Activated CD4-positive, alpha-beta T cell treated with anti-CD3 and anti-CD28 coated beads, Interleukin-2, amount 10 ng/mL, durations not matched to agents 7 days and 5 days (primary cell): ENCODE measurements at places on chromosomes 12 and 14. TPM values are rescaled to one million over a fixed set of nuclear protein-coding genes. Genes with fewer than 3 reads are reported as not detected.
A peak's percentile ranks its signal among the peaks of the same experiment; 100 is the strongest.

- DNase-seq: no peak
Measured at GRCh38 chr14:103109535-103110441, 13.5 kb upstream of the TNFAIP2 start.

GRCh38 chr14:100312877-100313400, 6.7 kb upstream of the SLC25A29 start:
- DNase-seq: no peak

DNA sequence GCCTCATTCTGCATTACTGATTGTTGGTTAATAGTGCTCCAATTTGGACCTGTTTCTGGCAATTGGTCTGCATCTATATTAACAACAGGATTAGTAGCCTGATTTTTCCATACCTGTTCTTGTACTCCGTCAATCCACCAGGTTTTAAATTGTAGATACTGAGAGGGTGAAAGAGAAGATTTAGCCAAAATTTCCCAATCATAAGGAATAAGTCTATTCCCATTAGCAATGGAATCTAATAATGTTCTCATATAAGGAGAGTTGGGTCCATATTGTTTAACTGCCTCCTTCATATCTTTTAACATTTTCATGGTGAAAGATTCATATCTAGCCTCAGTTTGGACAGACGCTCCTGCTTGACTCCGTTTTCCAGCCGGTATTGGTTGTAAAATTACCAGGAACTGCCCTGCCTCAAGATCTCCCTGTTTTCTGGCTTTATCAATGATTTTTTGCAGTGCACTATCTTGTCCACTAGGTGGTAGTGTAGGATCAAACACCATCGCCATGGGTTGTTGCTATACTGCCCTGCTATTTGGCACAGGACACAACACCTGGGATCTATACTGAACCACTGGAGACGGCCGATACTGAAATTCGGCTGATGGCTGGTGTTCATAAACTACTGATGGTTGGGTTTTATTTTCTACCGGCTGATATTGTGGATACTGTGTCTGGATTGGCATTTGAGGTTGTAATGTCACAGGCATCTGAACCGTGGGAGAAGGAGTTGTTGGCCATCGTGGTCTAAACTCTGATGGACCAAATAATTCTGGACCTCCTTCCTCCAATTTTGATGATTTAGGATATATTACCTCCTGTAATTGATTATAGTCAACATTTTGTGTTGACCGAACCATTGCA, 25.2 kb downstream of the DHRS4L2 start:
- peak; percentile 73 for DNase-seq

DNA sequence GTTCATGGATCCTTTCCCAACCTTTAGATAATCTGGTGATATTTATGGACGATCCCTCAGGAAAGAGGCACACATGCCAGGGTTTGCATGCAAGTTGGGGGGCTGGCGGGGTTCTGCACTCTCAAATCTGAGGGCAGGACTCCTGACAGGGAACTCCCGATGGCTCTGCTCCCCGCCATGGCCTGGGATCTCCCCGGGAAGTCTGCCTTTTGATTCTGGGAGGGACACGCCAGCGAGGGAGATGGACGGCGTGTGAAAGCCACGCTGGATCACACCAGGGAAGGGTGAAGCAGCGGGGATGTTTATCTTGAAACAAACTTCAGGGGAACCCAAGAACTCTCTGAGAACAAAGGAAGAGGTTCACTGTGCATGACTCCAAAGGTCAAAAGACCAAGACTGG, 43.6 kb downstream of the LGMN start:
- no peak for DNase-seq

DNA sequence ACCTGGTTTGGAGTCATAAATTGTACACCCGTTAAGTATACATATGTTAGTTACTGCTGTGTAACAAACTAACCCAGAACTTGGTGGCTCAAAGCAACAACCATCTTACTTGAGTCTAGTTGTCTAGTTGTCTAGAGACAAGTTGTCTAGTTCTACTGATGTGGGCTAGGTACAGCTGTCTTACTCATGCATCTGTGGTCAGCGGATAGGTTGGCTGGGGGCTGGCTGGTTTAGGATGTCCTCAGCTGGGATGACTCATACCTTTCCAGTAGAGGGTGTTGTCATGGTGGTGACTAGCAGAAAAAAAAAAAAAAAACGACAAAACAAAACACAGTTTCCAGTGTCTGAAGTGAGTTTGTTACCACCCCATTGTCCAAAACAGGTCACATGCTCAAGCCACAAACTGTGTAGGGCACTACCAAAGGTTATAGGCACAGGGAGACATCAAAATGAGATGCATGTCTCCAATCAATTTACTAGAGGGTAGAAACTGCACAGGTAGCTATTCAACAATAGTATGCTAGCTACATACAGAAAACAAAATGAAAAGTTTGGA, 680.3 kb downstream of the MED13L start:
- DNase-seq: no peak

DNA sequence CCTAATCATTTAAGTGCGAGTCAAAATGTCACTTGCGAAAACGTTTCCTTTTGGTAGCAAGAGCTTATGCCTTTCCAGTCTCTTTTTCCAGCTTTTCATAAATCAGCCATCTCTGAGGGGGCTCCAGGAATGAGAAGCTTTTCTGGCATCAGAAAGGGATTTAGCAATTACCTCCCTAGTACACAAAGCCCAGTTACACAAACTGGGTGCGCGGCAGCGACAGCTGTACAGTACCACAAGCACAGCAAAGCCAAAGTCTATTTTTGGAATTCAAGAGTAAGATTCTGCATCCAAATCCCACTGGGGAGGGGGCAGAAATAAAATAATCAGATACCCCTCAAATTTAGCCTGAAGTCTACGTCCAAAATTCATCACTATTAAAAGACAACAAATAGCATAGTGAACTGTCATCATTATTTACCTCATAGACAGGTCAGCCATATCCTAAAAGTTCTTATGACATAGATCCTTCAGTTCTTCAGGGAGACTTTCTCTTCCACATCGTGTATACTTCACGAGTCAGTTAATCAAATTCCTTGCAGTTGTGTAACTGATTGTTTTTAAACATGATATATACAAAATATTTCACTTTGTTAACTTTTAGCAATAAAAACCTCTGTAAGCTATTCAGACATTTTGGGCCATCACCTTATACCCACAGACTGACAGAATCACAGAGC, 150.8 kb downstream of the TTC7B start:
- DNase-seq: no peak

- DNase-seq: no peak
Measured at GRCh38 chr14:71591231-71591630, 341.0 kb upstream of the RGS6 start.

DNA sequence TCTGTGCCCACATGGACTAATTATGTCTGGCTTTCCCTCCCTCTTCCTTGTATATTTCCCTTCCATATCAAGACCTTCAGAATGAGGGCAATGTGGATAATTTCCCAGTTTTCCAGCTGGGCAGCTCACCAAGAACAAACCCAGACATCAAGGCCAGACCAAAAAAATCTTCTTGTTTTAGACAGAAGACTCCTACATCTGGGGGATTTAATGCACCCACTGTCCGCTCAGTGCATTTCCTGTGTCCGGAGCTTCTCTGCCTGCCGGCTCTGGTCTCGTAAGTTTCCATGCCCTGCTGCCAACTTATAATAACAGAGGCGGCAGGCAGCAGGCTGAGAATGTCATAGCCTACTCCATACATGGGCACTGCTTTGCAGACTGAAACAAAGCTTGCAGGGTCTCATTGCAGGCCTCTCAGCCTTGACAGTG, 207.2 kb upstream of the BCL2L14 start:
- DNase-seq: no peak

GRCh38 chr14:42011221-42011620, 404.5 kb downstream of the LRFN5 start:
- DNase-seq: no peak

- DNase-seq: no peak
Measured at GRCh38 chr14:33979613-33980276, 28.9 kb upstream of the EGLN3 start.

DNA sequence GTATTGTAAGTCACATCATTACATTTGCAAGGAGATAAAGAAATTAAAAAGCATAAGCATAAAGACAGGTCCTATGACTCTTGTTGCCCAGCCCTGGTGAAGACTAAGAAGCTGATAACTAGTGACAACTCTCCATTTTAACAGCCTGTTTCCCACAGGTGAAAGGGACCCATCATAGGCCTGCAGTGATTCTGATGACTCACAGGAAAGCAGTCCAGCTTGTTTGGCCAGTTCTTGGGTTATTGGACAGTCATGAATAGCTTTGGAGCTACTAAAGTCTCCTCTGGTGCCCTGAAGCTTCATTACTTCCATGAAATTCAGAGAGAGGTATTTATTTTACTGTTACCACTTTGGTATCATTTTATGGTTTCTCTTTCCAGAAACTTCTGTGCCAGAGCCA, 55.5 kb upstream of the DYRK2 start:
- DNase-seq: no peak

DNA sequence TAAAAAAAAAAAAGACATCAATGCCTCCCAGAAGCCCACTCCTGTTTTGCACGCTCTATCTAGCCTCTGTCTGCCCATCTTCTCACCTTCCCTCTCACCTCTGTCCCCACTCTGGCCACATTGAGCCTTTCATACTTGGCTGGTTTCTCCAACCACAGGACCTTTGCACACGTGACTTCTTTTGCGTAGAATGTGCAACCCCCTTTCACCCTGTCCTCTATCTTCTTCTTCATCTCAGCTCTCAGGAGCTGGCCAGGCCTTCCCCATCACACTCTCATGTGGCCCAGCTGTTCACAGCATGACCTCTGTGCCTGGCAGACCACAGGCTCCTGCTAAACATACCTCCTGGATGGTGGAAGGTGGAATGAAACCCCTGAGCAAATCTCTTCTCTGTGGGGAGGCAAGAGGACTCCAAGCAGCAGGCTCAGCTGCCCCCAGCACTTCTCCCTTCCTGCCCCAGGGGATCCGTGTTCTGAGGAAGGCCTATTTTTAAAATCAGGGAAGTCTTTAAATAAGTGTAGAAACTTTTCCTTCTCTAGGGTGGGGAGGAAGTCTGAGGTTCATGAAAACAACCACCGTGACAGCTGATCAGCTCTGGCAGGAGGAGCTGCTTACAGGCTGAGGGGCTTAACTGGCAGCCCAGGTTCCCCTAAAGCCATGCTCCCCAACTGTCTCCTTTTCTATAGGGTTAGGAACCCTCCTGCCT, 11.6 kb downstream of the HVCN1 start:
- no peak for DNase-seq

GRCh38 chr14:34029921-34030334, 79.1 kb upstream of the EGLN3 start:
- no peak for DNase-seq

DNA sequence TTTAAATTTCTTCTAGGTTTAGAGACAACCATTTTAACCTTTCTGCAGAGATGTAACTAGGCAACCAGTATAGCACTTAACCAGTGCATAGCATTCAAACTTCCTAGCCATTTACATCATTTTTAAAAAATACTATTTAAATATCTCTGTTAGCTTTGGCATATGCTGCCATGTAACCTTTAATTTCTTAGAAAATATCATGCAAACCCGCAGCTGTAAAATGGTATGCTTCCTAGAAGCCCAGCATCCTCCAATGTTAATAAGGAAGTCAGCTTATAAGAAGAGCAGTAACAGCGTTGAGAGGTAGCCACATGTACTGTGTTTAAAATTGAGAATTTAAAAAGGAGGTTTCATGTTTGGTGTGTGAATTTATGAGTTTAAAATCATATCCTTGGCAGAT, 22.8 kb downstream of the GNG2 start:
- DNase-seq: no peak

DNA sequence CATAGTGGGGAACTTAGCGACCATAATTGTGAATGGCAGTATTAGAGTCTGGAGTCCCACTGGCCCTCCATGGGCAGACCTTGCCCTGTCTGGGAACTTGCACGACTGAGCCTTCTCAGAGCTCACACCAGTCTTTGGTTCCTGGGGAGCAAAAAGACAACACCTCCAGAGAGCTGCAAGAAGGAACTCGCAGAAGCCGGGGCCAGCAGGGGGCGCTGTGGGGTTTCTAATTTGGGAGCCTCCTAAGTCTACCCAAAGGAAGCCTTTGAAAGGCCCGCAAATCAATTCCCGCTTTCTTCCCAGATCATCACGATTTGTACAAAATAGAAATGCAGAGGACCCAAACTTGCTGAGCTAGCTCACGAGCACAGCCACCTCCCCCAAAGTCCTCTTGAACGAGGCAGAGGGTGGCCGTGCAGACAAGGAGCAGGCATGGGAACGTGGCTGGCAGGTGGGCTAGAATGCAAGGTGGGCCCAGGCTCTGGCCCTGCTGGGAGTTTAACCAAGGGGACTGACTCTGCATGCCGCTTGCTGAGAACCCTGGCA, 46.3 kb upstream of the FBXO21 start:
- DNase-seq: peak; percentile 81

DNA sequence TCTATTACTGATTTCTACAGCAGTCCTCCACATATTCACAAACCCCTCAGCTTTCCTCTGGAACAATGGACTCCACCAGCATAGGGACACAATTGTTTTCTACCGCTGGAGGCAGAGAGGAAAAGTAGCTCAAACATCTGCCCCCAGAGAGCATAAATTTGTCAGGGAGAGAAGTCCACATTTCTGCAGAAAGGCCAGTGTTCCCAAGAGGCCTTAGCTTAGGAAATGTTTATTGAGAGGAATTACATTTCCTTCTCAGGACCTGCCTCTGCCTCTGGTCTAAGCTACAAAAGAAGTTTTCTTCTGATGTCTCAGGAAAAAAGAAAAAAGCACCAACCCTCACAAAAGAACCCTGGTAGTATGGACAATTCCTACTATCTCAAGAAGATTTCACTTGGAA, 217.8 kb upstream of the BMP4 start:
- no peak for DNase-seq

DNA sequence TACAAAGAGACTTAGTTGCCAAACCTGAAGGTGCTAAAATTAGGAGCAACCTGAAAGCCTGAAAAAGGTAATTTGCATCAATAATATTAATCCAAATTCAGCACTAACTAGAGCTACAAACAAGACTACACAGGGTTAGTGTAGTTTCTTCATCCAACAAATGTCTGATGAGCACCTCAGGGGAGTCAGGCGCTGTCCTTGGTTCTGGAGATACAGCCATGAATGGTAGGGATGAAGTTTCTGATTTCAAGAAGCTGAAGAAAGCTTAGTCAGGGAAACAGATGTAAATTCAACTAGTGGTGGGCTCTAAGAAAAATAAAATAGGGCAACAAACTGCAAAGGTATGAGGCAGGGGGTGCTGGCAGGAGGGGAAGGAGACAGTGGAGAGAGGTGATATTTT, 266.3 kb downstream of the GLT1D1 start:
- DNase-seq: no peak

DNA sequence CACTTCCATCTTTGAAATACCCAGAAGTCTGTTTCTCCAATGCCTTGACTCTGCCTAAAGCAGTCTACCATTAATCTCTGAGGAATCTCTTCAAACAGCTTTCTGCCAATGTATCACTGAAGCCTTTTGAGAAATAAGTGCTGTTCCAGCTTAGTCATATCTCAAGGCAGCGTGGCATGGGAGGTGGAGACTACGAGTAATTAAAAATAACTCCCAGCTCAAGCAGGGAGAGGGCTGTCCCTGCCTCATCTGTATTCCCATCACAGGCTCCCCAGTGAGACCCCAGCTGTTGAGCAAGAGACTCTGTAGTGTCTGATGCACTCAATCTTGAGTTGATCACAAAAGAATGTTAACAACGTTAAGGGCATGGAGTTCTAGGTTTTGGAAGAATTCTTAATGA, 700.6 kb downstream of the DIO2 start:
- DNase-seq: no peak

RIMBP2 gene
- not detected for total RNA-seq

P2RX2 gene
- total RNA-seq: not detected

KLRC2 gene
- total RNA-seq: not detected

ABCD2 gene
- 23.5 TPM for total RNA-seq

HOXC6 gene
- not detected for total RNA-seq

MYF5 gene
- total RNA-seq: not detected

GZMB gene
- total RNA-seq: 105 TPM

ADAM21 gene
- not detected for total RNA-seq

HOXC12 gene
- not detected for total RNA-seq
